Stimulated activated CD4-positive, alpha-beta T cell treated with anti-CD3 and anti-CD28 coated beads, Interleukin-12 subunit alpha, Interleukin-12 subunit beta, amount 100 ng/mL, for 24 hours (primary cell): ENCODE measurements at places on chromosomes 5 and 9.

GRCh38 chr9:89187541-89187940, 8.9 kb upstream of the SHC3 start:
- DNase-seq, result no peak

GRCh38 chr9:95508242-95508967, 8.4 kb downstream of the PTCH1 start:
- DNase-seq, result no peak

DNA sequence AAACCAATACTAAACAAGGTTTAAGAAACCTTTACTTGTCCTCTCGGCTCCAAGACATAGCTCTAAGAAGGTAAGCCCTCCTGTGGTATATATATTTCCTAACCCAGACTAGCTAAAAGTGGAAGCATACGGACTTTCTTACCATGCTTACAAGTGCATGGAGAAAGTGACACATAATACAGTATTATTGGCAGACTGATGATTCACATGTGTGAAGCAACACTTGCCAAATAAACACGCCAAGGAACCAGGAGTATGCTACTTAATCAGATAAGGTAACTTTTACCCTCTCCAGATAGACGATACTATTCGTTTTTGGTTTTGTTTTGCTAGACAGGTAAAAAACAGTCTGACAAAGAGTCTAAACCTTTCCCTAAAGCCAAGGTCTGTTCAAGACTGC, 264.1 kb downstream of the MLLT3 start:
- no peak for DNase-seq

DNA sequence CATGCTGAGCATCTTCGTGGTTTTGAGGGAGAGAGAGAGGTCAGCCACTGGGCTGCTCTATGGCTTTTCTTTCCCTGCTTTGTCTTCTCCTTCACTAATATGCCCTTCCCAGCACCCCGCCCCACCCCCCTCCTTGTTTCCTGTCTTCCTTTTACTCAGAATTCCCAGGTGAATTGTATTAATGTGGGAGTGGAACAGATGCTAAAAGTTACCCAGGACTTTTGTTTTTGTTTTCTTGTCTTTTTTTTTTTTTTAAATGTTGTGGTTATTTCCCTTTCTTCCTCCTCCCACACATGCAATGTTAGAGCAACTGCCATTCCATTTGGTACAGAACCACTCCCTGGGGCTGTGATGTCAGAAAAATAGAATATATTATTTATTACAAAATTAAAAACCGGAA, 442.7 kb upstream of the CD180 start:
- DNase-seq, result no peak

GRCh38 chr5:116764941-116765340, 190.3 kb upstream of the SEMA6A start:
- DNase-seq, result no peak

- no peak for DNase-seq
Measured at GRCh38 chr5:175921061-175921730, 46.9 kb downstream of the THOC3 start.

DNA sequence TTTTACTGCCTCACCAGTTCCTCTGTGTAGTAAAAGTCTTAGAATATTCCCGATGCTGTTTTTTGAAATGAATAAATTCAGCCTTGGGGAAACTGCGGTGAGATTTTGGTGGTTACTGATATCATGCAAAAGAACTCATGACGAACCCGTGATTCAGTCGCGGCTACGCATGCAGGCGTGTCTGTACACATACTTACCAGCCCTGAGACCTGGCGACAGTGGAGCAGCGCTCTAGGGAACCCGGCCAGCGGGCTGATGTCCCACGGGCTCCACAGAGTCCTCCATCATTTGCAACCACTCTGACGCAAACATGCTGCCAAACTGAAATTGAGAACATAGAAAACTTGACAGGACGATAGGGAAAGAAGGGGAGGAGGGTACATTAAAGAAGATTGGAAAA, 315.6 kb upstream of the DAB2 start:
- DNase-seq, result no peak

DNA sequence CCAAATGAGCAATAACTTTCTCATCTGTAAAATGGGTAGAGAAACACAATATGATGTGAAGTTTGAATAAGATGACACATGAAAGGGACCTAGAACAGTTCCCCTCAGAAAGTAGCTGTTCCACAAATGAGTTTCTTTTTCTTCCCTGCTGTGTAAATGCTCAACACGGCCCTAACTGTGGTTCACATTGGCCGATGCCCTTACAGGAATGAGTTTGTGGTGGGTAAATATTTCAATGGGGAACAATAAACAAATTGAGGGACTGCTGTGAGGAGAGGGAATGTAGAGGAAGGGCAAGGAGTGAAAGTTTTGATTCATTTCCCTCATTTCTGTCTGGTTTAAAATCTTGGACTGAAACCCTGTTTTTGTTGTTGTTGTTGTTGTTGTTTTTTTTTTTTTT, 12.8 kb downstream of the C6 start:
- no peak for DNase-seq

GRCh38 chr5:37831821-37832534, 7.9 kb downstream of the GDNF start:
- no peak for DNase-seq

DNA sequence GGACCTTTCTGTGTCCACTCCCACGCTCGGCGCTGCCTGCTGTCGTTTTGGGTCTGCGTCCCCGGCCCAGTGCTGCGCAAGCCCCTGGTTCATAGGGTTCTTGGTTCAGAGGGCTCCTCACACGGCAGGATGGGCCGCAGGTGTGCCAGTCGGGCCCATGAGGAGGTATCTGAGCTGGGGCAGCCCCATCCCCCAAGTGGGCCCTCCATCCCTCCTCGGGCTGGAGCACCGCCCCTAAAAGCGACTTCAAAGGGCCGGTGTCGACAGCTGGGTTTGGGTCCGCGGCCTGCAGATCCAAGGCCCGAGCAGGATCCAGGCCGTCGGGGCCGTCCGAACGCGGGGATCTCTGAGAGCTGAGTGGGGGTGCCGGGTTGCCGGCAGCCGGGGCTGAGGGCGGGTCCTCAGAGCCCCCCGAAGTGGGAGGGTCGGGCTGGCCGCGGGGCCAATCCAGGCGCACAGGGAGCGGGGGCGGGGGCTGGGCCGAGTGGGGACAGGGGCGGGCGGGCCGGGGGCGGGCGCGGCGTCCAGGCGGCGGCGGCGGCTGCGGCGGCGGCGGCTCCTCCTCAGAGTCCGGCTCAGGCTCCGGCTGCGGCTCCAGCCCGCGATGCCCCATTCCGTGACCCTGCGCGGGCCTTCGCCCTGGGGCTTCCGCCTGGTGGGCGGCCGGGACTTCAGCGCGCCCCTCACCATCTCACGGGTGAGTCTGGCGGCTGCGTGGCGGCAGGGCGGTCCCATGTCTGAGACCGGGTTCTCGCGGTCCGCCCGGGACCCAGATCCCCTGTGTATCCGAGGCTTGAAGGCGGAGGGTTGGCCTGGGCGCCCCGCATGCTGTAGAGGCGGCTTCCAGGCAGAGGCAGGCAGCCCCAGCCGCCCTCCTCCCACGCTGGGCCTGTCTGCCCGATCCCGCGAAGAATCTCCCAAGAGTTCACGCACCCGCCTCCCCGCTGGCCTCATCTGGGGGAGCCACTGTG, at the start of gene PDLIM4:
Gene PDLIM4, plus strand, starts transcription at position 566 of the 971 bp plus-strand sequence. Its CDS starts 39 bp downstream, at position 605.
- no peak for DNase-seq

GRCh38 chr9:120978987-120979386, 52.4 kb upstream of the TRAF1 start:
- no peak for DNase-seq
